ENCODE measurements at places on chromosomes 4 and X. TPM values are rescaled to one million over a fixed set of nuclear protein-coding genes. Genes with fewer than 3 reads are reported as not detected.

DNA sequence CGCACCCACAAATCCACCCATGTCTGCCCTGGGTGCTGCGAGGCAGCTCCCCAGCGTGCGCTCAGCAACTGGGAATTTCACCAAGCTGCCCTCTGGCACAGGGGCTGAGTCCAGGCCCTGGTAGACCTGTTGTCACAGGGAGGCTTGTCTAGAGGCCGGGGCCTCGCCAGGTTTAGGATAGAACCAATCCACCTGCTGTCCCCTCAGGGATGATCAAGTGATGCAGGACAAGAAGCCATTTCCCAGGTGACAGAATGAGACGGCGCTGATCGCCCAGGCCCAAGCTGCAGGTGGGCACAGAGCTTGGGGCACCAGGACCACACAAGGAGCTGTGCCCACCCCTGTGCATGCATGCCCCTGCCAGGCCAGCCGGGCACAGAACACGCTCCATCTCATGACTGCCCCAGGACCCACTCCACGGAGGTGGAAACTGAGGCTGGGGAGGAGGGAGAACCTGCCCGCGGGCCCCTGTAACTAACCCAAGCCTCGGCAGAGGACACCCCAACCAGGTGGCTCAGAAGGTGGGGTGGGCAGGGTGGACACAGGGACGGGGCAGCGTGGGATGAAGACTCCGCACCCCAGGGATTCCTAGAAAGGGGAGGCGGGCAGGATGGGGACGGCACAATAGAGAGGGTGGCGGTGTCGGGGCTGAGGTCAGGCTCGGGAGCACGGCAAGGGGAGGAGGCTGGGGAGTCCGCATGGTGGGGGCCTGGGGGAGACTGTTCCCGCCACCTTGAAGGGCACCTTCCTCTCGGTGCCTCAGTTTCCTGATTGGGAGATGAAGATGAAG is 78.0 kb downstream of the ZFYVE28 start:
- no peaks in the 10 kb centered on the region for H3K27me3 ChIP-seq
- no peak for DNase-seq
- H3K4me3 ChIP-seq: no peak overlapping the region
- H3K36me3 ChIP-seq: no peaks in the 10 kb centered on the region

GRCh38 chr4:55907469-55907868 is 41.3 kb upstream of the CEP135 start:
- H3K4me3 ChIP-seq: no peak overlapping the region
- H3K27ac ChIP-seq: no peak overlapping the region
- peaks cover 11% of the 10 kb centered on the region for H3K36me3 ChIP-seq
- H3K27me3 ChIP-seq: no peaks in the 10 kb centered on the region

- no peak overlapping the region for H3K4me3 ChIP-seq
- no peaks in the 10 kb centered on the region for H3K27me3 ChIP-seq
- H3K27ac ChIP-seq: no peak overlapping the region
- DNase-seq: no peak
- no peaks in the 10 kb centered on the region for H3K4me1 ChIP-seq
These were observed 39.4 kb upstream of the NR3C2 start for GRCh38 chr4:148481636-148482035.

DNA sequence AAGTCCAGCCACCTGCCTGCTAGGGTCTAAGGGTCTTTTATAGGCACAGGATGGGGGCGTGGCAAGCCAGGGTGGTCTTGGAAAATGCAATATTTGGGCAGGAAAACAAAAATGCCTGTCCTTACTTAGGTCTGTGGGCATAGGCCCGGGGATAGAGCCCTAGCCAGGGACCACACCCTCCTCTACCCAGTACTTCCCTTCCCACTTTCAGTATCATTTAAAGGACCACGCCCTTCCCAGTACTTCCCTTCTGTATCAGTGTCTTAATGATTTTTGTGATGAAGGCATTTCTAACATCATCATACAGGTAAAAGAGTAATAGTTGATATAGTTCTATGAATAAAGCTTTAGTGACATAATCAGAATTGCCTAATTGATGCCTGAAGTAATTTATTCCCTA is 11.4 kb downstream of the BANK1 start:
- no peaks in the 10 kb centered on the region for H3K4me1 ChIP-seq
- no peak overlapping the region for H3K27ac ChIP-seq
- DNase-seq: no peak

DNA sequence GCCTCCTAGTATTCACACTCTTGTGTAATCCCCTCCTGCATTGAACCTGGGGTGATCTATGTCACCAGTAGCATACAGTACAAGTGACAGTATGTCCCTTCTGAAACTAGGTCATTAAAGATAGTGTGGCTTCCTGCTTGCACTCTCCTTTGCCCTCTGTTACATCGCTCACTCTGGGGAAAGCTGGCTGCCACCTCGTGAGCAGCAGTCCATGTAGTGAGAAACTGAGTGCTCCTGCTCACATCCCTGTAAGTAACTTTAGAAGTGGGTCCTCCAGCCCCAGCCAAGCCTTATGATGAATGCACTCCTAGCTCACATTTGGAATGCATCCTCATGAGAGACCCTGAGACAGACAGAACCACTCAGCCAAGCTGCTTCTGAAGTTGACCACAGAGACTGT is 89.8 kb upstream of the TNIP3 start:
- DNase-seq: no peak
- H3K4me1 ChIP-seq: peaks cover 8% of the 10 kb centered on the region
- no peak overlapping the region for H3K4me3 ChIP-seq
- no peaks in the 10 kb centered on the region for H3K27me3 ChIP-seq
- no peak overlapping the region for H3K27ac ChIP-seq

DNA sequence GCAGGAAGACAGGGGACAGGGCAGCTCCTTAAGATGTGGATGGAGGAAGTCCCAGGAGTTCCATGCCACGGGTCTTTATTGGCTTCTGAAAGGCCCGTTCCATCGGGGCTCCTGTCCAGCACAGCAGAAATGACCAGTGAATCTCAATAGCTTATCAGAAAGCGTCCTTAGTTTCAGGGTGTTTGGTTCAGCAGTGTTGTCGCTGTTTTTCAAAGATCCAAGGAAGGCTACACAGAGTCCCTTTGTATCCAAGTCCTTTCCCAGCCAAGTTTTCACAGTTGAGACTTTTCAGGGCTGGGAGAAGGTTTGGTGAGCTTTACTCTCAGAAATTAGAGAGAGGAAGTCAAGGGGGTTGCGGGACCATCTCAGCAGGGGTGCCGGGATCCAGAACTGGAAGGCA is 5.0 kb upstream of the ZCCHC4 start:
- no peaks in the 10 kb centered on the region for H3K36me3 ChIP-seq
- no peaks in the 10 kb centered on the region for H3K27me3 ChIP-seq
- DNase-seq: no peak

DNA sequence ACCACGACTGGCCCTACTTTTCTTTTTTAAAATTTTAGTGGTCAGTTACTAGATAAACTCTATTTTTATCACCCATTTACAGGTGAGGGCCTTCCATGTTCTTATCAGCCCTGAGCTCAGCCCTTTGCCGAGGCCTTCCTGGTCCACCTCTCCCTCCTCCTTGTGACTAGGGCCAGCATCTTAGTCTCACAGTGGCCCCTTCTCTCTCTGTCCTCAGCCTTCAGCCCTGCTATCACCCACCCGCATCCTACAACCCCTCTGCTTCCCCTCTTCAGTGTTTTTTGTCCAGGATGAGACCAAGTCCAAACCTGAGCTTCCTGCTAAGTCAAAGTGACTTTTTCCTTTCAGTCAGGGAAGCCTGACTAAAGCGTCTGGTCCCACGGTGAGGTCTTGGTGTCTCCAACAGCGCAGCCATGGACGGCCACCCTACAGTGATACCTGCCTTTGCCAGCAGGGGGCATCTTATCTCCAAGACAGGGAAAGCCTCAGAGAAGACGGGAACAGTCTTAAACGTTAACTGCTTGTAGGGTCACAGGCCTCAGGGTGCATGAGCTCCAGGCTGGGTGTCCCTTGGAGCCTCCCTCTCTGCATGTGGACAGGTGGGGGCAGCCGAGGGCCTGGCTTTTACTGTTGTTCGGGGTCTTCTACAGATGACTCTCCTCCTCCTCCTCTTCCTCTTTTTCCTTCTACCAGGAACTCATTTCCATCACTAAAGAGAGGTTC is 11.7 kb upstream of the GAGE10 start:
- no peak overlapping the region for H3K27ac ChIP-seq
- H3K27me3 ChIP-seq: no peaks in the 10 kb centered on the region
- H3K4me1 ChIP-seq: no peaks in the 10 kb centered on the region
- H3K4me3 ChIP-seq: no peak overlapping the region

DNA sequence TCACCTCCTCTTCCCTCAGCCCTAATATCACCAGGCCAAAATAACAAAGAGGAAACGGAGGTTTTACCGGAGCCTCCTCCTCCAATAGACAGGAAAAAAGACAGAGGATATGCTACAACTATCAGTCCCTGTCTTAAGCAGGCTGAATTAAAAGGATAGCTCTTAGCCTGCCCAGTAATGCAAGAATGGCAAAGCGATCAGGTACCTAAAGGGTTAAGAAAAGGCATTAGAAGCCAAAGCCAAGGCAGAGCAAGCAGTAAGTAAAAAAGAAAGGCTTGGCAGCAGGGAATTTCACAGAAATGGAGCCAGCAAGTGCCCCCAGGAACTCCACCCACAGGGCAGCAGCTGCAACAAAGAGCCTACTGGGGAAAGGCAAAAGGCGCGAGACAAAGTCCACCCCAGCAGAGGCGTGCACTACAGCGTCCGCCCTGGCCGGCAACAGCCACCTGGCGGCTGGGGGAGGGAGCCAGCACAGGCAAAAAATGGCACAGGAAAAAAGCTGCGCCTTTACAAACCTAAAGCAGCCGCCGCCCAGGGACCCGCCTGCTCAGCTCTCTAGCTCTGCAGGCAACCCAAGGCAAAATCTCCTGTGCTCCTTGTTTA is 220.6 kb upstream of the ZC4H2 start:
- no peak overlapping the region for H3K27ac ChIP-seq
- no peak for DNase-seq
- H3K27me3 ChIP-seq: no peaks in the 10 kb centered on the region
- H3K36me3 ChIP-seq: no peaks in the 10 kb centered on the region

- no peaks in the 10 kb centered on the region for H3K4me1 ChIP-seq
- no peak overlapping the region for H3K27ac ChIP-seq
- no peaks in the 10 kb centered on the region for H3K27me3 ChIP-seq
- no peak for DNase-seq
These were observed 161.8 kb downstream of the MAB21L2 start for GRCh38 chr4:150743564-150744342.

DNA sequence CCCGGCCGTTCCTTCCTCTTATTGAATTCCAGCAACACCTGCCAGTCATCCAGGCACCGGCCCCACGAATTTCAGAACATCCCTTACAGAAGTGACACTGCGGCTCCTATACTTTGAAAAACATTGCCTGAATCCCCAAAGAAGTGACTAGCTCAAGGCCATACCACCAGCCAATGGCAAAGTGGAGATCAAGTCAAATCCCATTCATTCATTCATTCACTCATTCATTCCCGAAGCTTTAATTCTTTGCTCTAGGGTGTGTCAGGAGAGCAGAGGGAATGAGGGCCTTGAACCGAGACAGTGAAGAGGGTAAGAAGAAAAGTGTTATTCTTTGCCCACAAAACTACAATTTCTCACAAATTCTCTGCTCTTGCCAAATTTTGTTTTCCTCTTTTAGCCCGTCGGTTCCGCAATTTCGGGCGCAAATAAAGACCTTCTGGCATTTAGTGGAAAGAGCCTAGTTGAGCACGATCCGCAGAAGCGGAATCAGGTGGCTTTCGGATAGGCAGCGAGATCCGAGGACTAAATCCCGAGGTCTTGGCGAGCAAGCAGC is 824 bp upstream of the HMGB3 start:
- no peaks in the 10 kb centered on the region for H3K36me3 ChIP-seq
- H3K27ac ChIP-seq: no peak overlapping the region

- no peaks in the 10 kb centered on the region for H3K36me3 ChIP-seq
- no peak overlapping the region for H3K4me3 ChIP-seq
- H3K4me1 ChIP-seq: peaks cover 15% of the 10 kb centered on the region
- no peaks in the 10 kb centered on the region for H3K27me3 ChIP-seq
- no peak for DNase-seq
These were observed 260.7 kb upstream of the GIMD1 start for GRCh38 chr4:106629268-106629625.

- no peaks in the 10 kb centered on the region for H3K27me3 ChIP-seq
- DNase-seq: no peak
- H3K27ac ChIP-seq: no peak overlapping the region
- no peaks in the 10 kb centered on the region for H3K36me3 ChIP-seq
- no peak overlapping the region for H3K4me3 ChIP-seq
These were observed 521.9 kb upstream of the BOD1L1 start for GRCh38 chr4:14149176-14150053.

DNA sequence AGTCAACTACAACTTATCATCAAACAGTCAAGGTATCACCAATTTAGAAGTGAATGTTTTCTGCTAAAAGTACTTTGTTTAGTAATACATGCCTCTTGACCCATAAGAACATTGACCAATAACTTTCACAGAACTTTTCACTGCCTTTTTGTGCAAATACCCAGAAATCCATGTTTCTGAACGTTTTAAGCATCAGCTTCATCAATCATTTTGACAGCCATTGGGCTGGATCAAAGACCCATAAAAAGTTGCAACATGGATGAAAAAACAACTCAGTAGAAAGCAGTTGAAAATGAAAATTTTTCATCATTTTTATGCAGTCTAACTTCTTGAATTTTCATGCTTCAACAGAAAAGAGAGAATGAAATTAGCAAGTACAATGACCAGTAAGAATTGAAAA is 466.7 kb downstream of the TRAM1L1 start:
- DNase-seq: no peak
- H3K4me3 ChIP-seq: no peak overlapping the region
- H3K27ac ChIP-seq: no peak overlapping the region
- no peaks in the 10 kb centered on the region for H3K36me3 ChIP-seq

FHIP1A gene
- total RNA-seq: 4.9 TPM

FOXO4 gene
- total RNA-seq: 19.2 TPM

IGFBP7 gene
- total RNA-seq: 6,615 TPM

PDZD4 gene
- total RNA-seq: 4.4 TPM

KIF4A gene
- total RNA-seq: not detected

EGF gene
- not detected for total RNA-seq

Measured in thoracic aorta (tissue), 2 donors.